ENCODE measurements at places on chromosomes 7 and 10. TPM values are rescaled to one million over a fixed set of nuclear protein-coding genes. Genes with fewer than 3 reads are reported as not detected.

- no peak for DNase-seq
Observed at GRCh38 chr10:81792729-81793128, 82.3 kb upstream of the NRG3 start.

- no peak for DNase-seq
Observed at GRCh38 chr7:22238354-22239311, 118.3 kb downstream of the RAPGEF5 start.

GRCh38 chr10:51705774-51706173 is 6.4 kb upstream of the CSTF2T start:
- no peak for DNase-seq

Gene KNDC1
- 1.2 TPM for total RNA-seq

Gene SLC16A9
- 9.2 TPM for total RNA-seq

Gene INSYN2A
- total RNA-seq: 8.8 TPM
